Left kidney (tissue), 8 donors: ENCODE measurements at places on chromosomes 4 and X. TPM values are rescaled to one million over a fixed set of nuclear protein-coding genes. Genes with fewer than 3 reads are reported as not detected.

DNA sequence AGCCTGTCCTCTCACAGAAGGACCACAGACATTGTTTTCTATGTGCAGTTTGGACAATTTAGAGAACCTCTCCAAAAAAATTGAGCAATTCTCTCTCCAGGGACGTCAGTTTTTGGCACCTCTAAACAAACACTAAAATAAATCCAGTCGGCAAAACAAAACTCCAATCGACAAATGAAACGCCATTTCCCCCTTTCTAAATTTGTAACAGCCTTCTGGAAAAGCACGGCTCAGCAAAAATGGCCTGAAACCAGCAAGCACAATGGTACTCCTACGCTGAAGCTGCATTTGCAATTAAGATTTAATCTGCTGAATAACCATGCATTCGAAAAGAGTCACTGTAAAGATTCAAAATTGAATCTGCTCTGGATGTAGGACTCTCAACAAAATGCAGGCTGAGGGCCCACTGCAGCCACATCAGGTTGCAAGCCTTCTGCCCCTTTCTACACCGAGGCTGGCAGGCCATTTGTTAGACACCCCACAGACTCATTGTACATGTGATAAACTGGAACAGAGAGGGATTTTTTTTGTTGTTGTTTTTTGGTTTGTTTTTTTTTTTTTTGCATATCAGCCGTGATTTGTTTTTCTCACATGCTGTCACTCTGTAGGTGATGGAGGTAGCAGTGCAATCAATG lies 79.9 kb upstream of the MAP3K15 start:
- DNase-seq = no peak

DNA sequence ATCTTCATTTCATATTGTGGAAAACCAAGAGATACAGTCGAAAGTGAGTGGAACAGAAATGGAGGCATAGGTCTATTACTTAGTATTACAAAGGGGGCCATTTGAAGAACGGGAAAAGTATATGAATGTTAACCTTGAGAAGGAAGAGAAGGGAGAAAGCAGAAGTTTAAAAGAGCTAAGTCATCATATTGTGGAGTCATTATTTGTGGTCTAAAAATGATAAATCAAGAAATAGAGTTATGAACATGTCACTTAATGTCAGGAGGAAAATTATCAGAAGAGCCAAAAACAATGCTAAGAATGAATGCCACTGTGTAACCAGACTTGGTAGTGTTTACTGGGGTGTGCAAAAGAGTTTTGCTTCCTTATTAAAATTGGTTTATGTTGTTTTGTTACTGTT lies 589.5 kb upstream of the LCORL start:
- DNase-seq = no peak

Gene PLK4
- 36.7 TPM for polyA plus RNA-seq

Gene DGKK
- polyA plus RNA-seq = 13.0 TPM

Gene FGFBP1
- not detected for polyA plus RNA-seq
